ENCODE measurements at places on chromosomes 6 and 20. TPM values are rescaled to one million over a fixed set of nuclear protein-coding genes. Genes with fewer than 3 reads are reported as not detected.
A peak's percentile ranks its signal among the peaks of the same experiment; 100 is the strongest.

- peak; percentile 62 for DNase-seq
Observed at GRCh38 chr6:139409026-139409425, 34.6 kb upstream of the CITED2 start.

DNA sequence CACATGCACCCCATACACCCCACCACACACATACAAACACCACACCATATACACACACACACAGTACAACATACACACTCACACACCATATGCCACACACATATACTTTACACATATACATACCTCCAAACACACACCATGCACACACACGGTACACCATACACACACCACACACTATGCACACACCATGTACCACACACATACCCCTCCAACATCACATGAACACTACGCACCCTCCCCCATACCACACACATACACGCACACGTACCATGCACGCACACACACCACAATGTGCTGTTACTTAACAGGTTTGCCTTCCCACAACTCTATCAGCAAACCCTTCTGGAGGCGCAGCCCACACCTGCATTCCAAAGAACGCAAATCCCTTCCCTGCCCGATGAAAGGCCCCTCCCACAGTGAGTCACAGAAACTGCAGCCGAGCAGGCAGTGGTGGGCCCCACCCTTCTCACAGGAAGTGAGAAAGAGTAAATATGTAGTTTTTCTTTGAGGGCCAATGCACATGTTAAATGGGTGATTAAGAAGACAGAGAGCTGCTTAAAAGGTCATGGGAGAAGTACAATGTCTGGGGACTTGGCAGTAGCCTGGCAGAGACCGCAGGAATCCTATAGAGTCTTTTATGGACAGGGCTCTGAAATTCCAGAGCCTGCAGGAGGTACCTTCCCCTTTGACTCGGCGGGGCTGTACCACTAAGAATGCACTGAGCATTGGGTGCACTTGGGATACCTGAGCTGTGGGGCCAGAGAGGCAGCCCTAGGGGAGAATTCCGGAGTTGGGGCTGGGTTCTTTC is 34.1 kb upstream of the EZR start:
- DNase-seq, result peak; percentile 100

- DNase-seq, result no peak
Observed at GRCh38 chr6:136514591-136514990, 35.6 kb downstream of the MAP7 start.

GRCh38 chr6:35439308-35439707 is 12.8 kb upstream of the FANCE start:
- DNase-seq, result no peak

GRCh38 chr20:63487781-63488241 is 11.1 kb downstream of the EEF1A2 start:
- no peak for DNase-seq

DNA sequence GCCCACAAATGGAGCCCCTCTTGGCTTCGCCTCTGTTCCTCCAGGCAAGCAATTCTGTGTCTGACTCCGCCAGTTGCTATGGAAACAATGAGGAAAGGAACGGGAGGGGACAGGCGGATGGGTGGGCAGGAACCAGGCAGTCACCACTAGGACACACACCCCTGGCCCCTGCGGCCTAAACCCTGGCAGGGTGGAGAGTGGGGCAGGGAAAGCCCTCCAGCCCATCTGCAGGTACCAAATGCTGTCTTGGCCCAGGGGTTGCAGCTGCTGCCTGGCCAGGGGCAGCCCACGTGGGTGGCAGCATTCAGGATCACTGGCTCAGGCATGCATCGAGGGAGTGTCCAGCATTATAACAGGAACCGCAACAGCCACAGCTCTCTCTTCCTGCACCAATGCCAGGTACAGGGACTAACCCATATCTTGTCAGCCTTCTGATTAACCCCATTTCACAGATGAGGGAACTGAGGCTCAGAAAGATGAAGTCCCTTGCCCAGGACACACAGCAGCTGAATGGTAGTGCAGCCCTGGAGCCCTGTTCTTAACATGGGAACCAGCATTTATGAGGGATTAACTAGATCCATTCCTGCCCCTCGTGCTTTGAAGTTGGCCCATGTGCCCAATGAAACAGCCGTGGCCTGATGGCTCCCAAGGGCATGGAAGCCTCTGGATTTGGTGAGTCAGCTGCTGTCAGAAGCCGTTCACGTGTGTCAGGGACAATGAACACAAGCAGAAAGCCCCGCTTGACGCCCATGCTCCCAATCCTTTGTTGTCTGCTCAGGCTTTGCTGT is 66.3 kb downstream of the NOL4L start:
- no peak for DNase-seq

- no peak for DNase-seq
Observed at GRCh38 chr6:25405442-25405841, 126.3 kb downstream of the CARMIL1 start.

GRCh38 chr6:40860443-40860842 is 178.6 kb downstream of the UNC5CL start:
- DNase-seq, result no peak

DNA sequence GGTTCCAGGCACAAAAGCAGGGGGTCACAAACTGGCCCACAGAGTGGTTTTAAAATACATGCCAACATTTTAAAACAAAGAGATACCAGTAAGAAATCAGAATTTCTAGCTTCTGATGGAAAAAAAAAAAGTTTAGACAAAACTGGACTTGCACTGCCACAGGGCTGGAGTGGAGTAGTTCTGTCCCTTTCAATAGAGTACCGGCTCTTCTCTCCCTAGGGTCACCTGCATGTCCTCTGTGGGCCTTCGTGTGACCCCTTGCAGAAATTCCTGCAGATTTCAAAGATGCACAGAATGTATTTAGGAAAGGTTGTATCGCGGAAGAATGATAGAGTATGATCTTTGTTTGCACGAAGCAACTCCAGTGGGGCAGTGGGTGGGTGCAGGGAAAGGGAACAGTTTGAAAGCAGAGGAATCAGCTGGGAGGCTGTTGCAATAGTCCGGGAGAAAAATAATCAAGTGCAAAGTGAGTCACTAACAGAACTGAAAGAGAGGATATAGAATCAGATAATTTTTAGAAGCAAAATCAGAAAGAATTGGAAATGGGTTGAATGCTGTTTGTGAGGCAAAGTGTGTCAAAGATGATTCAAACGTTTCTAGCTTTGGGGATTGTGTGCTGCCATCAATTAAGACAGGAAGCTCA is 97.3 kb upstream of the STXBP5 start:
- DNase-seq, result no peak

GRCh38 chr20:50416269-50417022 is 93.7 kb upstream of the PTPN1 start:
- DNase-seq, result no peak

DNA sequence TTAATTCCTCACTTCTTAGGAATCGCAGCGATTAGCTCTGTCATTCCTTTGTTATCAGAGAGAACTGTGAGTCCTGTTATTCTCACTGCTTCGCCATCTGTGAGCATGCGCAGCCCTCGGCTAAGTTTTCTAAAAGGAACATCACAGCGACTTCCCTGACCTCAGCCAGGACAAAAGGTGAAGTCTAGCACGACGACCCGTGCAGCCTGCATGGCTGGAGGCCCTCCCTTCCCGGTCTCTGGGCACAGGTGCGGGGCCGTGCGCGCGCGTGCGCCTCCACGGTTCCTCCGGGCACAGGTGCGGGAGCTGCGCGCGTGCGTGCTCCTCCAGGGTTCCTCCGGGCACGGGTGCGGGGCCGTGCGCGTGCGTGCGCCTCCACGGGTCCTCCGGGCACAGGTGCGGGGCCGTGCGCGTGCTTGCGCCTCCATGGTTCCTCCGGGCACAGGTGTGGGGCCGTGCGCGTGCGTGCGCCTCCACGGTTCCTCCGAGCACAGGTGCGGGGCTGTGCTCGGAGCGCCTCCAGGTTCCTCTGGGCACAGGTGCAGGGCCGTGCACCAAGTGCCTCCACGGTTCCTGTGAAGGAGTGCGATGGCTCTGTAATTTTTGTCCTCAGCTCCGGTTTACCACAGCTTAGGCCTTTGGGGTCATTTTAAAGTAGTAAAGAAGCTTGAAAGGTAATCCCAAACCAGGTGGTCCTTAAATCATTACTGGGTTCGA is 212.3 kb downstream of the ERMARD start:
- DNase-seq, result peak; percentile 7

- peak; percentile 68 for DNase-seq
Observed at GRCh38 chr20:63138855-63139341, 77.0 kb downstream of the YTHDF1 start.

- DNase-seq, result peak; percentile 80
Observed at GRCh38 chr20:19993958-19994669, 23.0 kb upstream of the NAA20 start.

DNA sequence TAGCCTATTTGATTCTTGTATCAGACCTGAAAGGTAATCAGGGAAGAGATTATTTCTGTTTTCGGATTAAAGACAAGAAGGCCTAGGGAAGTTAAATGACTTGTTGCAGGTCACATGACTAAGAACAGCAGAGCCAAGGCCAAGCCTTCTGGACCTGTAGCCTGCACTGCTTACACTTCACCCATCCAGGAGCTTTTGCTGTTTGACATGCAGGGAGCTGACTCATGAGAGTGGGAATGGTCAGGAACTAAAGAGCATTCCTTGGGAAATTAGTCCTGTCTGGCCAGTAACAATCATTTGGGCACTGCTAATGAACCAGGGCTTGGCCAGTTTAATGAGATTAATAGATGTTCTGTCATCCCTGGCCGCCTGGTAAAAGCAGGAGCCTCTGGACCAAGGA is 46.8 kb downstream of the EIF2S2 start:
- peak; percentile 20 for DNase-seq

- no peak for DNase-seq
Observed at GRCh38 chr20:60491051-60491581, 532.9 kb downstream of the CDH26 start.

GRCh38 chr6:83292900-83293843 is 100.0 kb downstream of the RWDD2A start:
- no peak for DNase-seq

Gene GINM1
- total RNA-seq, result 42.1 TPM

Gene GABRR1
- not detected for total RNA-seq

Gene TTBK1
- total RNA-seq, result not detected

Gene KIF25
- total RNA-seq, result not detected

Gene RALGAPB
- 14.1 TPM for total RNA-seq

Gene HSPA1L
- total RNA-seq, result 0.80 TPM

Gene HLA-DPB1
- total RNA-seq, result 34.6 TPM

Gene CALHM5
- total RNA-seq, result 3.2 TPM
